ENCODE measurements at places on chromosomes 4 and X.
A peak's percentile ranks its signal among the peaks of the same experiment; 100 is the strongest.

DNA sequence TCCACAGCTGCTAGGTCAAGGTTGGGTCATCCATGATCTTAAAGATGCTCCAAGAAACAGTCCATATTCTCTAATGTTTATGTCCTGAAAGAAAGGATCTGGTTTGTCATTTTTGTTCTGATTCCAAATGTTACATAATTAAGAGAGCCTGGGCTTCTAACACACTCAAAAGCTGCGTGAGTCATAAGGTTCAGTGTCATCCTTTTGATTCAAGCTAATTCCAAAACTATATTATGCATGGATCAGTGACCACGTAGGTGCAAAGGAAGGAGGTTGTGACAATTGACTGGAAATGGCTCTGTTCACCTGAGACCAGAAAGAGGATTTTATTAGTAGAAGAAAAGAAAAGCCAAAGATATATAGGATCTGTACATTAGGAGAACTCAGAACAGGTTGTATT is 268.7 kb upstream of the GK2 start:
- no peak for DNase-seq

DNA sequence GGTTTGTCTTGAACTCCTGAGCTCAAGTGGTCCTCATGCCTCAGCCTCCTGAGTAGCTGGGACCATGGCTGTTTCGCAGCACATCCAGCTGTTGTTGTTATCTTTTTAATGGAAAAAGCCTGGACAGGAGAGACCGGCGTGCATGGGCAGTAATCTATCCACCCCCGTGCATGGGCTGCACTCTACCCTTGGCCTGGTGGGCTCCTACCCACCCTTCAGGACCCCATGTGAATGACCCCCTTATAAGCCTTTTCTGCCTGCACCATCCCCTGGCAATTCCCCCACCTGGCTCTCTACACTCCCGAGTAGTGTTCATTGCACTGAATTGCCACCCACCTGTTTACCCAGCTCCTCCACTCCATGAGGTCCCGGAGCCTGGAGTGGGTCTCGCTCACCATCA is 18.9 kb upstream of the HTRA3 start:
- DNase-seq: no peak

DNA sequence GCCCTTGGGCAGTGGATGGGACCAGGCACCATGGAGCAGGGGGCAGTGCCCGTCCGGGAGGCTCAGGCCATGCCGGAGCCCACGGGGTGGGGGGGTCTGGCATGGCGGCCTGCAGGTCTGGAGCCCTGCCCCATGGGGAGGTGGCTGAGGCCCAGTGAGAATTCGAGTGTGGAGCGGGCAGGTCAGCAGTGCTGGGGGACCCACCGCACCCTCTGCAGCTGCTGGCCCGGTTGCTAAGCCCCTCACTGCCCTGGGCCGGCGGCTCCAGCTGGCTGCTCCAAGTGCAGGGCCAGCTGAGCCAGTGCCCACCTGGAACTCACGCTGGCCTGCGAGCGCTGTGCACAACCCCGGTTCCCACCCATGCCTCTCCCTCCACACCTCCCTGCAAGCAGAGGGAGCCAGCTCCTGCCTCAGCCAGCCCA is 1157.9 kb upstream of the ADGRL3 start:
- DNase-seq: no peak

DNA sequence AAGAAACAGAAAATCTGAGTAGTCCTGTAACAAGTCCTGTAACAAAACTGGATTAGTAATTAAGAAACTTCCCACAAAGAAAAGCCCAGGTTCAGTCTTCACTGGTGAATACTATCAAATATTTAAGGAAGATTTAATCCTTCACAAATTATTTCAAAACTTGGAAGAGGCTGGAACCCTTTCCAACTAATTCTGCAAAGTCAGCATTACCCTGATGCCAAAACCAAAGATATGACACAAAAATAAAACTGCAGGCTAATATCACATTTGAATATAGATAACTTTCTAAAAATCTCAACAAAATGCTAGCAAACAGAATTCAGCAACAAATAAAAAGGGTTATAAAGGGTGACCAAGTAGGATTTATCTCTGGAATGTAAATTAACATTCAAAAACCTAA is 80.5 kb downstream of the AR start:
- DNase-seq: no peak

DNA sequence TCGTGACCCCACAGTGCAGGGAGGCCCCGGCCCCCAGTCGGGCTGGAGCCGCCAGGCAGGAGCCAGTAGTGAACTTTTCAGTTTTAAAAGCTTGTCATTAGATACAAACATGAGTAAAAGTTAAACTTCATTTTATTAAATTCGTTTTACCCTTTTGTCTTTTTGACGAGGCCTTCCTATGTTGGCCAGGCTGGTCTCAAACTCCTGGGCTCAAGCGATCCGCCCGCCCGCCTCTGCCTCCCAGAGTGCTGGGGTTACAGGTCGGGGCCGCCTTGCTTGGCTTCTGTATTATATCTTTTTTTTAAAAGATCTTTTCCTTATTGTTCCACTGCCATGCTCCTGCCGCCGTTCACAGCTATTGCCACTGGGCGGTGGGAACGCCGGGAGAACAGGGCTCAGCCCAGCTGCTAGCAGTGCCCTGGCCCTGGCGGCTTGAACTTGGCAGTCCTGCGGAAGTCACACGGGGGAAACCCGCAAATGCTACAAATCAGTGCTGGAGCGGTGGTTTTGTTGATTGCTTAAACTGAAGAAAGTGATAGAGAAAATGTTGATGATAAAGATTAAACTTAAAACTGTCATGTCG is 968 bp upstream of the NELFA start:
- peak; percentile 10 for DNase-seq

DNA sequence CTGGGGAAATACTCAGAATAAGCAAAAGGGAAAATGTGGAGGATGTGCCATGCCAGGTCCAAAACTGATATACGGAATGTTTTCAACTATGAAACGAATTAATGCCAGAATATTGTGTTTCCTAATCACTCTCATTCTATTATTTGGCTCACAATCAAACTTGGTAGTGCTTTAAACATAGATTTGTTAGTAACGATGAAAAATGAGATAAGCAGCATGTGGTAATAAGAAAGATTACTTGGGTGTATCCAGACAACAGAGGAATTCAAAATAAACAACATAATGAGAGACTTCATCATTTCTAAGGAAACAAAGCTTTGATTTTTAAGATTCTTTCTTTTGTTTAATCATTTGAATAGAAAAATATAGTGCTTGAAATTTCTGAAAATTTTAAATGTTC is 237.3 kb downstream of the TACR3 start:
- no peak for DNase-seq

DNA sequence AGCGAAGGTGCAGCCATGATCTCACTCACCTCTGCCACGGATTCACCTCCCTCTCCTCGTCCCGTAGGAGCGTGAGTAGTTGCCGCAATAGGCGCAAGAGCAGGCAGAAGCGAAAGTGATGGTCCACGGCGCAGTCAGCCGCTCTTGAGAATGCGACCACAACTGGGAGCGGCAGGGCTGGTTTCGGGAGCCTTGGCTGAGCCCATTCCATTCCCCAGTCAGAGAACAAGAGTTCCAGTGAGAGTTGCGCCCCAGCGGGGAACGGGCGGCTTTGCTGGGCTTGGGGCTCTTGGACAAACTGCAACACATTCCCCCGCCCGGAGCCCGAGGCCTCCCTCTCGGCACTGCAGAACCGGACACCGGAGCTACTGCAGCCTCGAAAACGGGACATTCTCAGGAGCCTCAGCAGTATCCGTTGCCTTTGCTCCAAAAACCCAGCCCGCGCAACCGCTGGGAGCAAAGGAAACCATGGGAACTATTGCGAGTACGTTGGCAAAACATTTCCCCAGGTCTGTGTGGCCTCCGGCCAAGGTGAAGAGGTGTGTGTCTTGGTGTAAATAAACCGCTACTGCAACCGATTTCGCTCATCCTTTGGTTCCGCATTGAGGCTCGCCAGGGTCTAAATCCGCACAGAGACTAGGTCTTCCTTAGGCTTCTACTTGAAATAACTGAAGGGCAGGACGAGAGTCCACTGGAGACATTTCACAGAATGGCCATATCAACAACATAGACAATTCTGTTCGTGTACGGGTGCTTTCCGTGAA is 5.7 kb upstream of the ZBTB33 start:
- peak; percentile 29 for DNase-seq

DNA sequence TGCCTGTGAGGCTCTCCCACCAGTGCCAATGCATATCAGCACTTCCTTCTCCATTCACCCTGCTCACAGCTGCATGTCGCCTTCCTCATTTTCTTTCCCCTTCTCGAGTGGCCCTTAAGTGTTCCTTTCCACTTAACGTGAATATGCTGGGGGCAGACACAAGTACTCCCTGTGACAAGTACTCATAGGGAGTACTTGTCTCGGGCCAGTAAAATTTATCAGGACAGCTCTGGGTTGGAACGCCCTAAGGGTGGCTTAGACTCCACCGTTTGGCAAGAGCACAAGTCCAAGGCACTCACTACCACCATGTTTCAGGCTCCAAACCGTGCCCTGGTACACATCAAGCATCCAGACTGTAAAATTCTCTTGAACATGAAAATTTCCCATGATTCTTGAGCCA is 3.9 kb upstream of the LDOC1 start:
- no peak for DNase-seq

GRCh38 chr4:154604696-154605200 is 7.7 kb downstream of the FGG start:
- DNase-seq: no peak

- no peak for DNase-seq
Measured at GRCh38 chrX:50967736-50968135, 57.2 kb downstream of the BMP15 start.

DNA sequence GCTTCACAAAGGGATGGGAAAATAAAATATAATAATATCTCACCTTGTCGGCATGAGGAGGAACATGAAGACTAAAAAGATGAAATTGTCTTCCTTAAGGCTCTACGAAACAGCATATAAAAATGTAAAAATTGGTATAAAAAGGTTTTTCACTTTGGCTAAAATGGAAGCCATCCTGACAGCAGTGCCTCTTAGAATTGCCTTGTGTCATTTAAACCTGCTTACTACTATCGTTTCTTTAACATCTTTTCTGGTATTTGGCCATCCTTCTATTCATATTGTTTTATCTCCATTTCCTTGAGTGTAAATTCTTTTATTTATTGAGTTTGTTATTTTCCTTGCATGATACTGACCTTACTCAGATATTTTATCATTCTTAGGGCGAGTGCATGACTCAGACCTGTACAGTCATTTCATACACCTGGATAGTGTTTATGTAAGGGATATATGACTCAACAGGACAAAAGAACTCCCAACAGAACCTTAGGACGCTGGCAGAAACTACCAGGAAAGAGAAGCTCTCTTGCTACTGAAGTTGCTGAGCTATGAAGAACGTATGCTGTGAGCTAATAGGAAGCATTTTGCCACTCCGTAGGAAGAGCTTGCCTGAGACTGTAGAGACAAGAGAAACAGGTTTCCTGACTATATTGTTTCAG is 5.8 kb upstream of the CDKN2AIP start:
- no peak for DNase-seq

DNA sequence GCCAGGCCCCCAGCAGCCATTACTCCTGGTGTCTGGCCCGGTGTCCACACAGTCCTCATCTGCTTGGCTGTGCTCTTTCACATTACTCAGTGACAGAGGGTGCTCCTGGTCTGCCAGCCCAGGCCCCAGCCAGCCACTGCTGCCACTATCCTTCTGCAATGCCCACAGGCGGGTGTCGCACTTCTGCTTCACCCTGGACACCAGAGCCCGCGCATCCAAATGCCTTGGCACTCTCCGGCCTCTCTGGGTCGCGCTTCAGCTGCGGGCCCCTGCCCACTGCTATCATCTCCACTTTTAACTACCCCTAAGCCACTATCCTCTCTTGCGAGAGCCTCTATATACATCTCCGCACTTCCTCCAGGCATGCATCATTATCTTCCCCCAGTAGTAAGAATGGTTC is 76.4 kb upstream of the UCP1 start:
- DNase-seq: no peak

DNA sequence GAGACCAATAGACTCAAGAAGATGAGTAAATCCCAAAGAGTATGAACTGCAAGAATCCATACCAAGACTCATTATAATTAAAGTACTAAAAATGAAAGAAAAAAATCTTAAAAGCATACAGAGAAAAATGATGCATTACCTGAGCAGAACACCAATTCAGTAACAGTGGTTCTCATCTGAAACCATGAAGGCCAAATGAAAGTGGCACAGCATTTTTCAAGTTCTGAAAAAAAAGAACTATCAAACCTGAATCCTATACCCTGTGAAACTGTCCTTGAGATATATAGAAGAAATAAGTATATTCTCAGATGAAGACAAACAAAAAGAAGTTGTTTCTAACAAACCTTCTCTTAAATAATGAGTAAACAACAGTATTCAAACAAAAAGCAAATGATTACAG is 39.6 kb upstream of the TMPRSS11A start:
- no peak for DNase-seq

DNA sequence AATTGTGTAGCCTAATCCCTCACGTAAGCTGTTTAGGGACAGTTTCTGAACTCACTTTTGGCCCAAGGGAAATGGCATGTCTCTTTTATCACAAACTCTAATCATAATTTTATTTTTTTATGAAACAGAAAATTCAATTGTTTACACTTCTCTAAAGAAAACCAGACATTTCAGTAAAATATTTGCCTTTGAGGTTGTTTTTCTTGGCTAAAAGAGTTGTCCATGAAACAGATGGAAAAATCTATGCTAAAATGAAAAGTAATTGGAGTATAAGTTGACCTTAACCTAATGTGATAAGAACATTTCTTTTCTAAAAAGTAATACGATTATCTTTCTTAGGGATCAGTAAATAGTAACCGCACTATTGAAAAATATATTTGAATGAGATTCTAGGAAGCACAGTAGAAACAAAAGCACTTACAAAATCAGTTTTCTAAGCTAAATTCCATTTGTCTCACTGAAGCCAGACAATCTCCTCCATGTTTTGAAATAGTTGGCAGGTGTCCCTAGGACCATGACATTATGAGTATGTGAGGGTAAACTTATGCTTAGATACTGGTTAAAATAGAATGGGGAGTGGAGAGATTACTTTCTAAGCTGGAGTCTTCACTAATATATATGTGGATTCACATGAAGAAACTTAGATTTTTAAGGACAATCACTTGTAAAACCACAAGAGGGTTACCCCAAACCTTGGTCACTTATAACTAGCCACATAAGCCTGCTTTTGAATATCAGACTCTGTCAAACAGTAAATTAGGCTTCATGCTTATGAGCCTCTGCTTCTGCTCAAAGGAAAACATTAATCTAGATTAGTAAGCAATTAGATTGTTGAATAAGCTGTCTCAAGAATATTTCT is 20.1 kb upstream of the TET2 start:
- DNase-seq: no peak

DNA sequence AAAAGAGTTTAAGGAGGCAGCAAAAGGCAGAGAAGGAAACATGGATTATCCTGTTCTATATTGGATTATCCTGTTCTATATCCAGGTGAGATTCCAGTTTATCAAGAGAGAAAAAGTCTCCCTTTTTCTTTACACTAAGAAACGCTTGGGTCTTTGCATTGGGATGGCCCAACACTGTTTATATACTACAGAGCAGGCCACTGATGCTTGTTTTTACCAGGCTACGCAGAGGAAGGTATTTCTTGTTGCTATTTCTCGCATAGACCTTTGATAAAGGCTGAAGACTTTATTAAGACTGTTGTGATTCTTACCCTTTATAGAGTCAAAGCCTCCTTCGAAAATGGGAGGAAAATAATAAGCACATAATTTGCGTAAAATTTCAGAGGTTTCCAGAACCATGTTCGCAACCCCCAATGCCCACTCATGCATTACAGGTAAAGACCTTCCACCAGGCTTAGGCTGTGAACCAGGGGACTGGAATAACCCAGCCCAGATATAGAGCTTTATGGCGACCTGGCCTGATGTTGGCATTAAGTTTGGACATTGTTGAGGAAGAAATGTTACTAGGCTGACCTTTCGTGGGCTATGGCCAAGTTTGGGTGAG is 218.3 kb downstream of the PTTG2 start:
- DNase-seq: no peak

GRCh38 chr4:74975848-74976824 is 43.2 kb downstream of the PARM1 start:
- no peak for DNase-seq
